Stomach (tissue), 19 donors: ENCODE measurements at places on chromosomes 2 and 18.
A peak's percentile ranks its signal among the peaks of the same experiment; 100 is the strongest.

DNA sequence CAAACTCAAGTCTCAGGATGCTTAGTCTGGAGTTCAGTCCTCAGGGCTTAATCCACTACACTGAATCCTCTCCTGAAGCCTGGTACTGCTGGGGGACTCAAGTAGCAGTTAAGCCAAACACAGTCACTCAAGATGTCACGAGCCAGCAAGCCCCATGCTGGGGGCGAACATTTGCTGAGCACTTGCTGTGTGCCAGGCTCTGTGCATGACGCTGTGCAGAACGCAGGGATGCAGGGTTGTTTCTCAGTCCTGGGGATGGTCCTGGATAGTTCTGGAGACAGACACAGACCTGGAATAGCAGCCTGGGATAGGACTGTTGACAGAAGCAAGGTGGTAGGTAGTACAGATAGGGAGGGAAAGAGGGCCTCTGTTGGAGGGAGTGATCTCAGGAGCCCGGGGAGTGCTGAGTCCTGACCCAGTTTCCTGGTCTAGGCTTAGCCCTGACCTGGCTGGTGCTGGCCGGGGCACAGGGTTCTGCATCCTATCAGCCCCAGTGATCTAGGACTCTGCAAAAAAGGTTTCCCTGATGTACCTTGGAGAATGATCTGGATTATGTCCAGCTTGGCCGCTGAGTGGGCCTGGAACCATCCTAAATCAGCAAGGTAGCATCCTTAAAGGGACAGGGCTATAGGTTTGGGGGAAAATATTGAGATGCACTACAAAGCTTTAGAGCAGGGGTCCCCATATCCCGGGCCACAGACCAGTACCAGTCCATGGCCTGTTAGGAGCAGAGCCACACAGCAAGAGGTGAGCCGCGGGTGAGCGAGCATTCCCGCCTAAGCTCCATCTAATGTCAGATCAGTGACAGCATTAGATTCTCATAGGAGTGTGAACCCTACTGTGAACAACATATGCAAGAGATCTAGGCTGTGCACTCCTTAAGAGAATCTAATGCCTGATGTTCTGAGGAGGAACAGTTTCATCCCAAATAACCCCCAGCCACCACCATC lies 54.7 kb upstream of the OTOF start:
- no peak for DNase-seq

- DNase-seq = no peak
These were observed 197.4 kb downstream of the CAMKMT start for GRCh38 chr2:44559108-44559507.

DNA sequence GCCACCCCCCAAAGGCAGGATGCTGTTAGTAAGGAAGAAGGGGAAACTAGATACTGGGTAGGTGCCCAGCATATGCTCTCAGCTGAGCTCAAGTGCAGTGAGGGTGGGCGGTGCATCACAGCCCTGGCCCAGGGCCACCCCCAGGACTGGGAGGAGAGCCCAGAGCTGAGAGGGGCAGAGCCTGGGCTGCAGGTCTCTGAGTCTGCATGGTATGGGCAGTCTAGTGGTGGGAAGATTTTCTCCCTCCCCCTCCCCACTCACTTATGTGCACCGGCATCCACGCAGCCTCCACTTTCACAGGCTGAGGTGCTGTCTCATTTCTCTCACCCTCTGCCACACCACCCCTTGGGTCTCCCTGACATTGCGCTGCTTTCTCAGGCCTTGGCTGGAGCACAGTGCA lies 48.5 kb upstream of the CAB39 start:
- DNase-seq = no peak

DNA sequence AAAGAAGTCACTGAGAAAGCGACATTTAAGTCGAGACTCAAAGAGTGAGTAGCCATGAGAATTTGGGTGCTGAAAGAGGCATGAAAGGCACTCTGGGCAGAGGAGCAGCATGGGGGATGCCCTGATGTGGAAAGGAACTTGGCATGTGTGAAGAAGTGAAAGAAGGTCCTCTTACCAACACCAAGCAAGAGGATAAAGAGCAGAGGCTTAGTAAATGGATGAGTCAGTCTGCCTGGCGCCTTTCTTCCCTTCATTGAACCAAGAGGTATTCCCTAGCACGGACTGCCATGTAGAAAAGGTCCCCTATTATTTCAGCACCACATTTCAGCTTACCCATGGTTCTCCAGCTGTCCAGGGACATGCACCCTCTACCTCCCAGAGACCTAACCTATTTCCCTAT lies 221.1 kb upstream of the NRP2 start:
- DNase-seq = no peak

- peak; percentile 17 for DNase-seq
These were observed 434.4 kb downstream of the TNS1 start for GRCh38 chr2:217568289-217568971.

DNA sequence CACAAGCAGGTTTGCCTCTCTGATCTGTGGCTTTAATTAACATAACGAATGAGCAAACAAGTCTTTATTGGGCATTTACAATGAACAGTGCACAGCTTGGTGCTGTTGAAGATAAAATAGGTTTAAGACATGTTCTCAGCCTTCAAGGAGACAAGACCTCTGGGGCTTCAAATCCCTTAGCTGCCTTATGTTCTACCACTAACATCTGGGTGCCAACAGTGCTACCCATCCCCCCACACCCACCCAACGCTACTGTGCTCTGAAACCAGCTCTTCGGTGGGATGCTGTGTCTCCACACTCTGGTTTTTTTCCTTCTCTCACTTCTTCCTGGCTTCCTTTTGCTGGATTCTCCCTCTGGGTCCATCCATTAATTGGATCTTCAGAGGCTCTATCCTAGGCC lies 14.1 kb upstream of the B3GNT2 start:
- DNase-seq = no peak

DNA sequence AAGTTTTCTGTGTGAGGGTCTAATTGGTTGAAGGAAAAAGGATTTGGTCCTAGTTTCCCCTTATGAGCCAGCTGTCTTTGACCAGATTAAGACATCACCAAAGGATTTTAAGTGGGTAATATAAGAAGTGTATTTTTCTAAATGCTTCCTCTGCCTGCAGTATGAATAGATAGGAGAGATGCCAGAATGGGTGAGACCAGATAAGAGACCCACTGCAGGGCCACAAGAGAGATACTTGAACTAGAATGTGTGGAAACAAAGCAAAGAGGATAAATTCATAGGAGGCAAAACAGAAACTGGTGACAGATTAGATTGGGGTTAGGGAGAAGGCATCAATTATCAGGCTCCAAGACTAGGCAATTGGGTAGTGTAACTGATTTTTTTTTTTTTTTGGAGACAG lies 1.1 kb upstream of the HDHD2 start:
- DNase-seq = no peak

GRCh38 chr2:204205082-204205481 lies 268.5 kb downstream of the ICOS start:
- no peak for DNase-seq

DNA sequence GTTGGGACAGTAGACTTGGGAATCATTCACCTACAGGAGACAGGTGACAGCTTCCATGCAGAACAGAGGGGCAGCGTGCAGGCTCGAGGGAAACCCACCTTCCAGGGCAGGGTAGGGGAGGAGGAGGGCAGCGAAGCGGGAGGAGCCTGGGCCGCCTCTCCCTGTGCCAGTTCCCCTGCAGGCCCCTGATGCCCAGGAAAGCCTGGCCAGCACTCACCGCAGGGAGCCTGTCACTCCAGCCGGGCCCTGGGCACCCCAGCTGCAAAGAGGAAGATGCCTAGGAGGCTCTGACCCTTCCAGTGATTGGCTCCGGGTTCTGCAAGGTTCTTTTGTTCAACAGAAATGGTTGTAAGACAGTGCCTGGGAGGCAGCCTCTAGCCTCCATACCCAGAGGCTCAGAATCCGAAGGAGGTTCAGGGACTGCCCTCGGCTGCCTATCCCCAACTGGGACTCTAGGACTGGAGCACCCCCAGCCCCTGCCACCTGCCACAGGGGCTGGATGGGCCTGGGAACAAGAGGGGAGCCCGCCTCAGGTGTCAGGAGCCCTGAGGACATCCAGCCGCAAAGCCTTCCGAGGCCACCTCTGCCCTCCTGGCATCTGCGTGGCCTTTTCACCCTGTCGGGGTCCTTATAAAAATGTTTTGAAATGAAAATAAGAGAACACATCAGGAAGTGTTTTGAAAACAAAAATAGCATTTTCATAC lies 103.2 kb downstream of the PTGR3 start:
- no peak for DNase-seq

DNA sequence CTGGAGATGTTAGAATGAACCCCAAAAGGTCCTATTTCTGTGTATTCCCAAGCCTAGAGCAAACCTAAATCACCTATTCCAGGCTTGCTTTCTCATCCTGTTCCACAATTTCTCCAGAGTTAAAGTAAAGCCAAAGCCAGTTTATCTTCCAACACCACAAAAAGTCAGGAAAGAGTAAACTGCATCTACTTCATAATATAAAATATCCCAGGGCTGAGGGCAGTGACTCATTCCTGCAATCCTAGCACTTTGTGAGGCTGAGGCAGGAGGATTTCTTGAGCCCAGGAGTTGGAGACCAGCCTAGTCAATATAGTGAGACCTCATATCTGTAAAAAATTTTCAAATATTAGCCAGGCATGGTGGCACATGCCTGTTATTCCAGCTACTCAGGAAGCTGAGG lies 241.4 kb downstream of the CDH20 start:
- no peak for DNase-seq

- peak; percentile 94 for DNase-seq
These were observed 318.7 kb downstream of the PDE11A start for GRCh38 chr2:177753682-177754491.

DNA sequence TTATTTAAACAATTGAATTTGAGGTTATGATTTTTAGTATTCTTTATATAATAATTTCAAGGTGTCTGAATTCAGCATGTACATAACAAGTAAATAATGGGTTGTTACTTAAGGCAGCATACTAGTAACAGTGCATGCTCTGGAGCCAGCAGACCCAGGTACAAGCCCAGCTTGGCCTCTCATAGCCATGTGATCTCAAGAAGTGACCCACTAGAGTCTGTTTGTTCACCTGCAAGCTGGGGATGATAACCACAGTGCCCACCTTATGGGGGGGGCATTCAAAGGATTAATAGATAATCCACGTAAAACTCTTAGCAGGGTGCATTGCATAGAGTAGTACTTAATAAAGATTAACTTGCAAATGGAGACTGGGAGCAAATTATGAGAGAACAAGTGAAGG lies 163.6 kb downstream of the TRABD2A start:
- DNase-seq = no peak

GRCh38 chr2:218260742-218261422 lies at the start of gene GPBAR1:
GPBAR1 (plus strand) TSS chr2:218261015; CDS start chr2:218262725, 1,710 bp downstream.
- peak; percentile 72 for DNase-seq

- no peak for DNase-seq
These were observed 783.0 kb upstream of the ZEB2 start for GRCh38 chr2:145302886-145303285.

DNA sequence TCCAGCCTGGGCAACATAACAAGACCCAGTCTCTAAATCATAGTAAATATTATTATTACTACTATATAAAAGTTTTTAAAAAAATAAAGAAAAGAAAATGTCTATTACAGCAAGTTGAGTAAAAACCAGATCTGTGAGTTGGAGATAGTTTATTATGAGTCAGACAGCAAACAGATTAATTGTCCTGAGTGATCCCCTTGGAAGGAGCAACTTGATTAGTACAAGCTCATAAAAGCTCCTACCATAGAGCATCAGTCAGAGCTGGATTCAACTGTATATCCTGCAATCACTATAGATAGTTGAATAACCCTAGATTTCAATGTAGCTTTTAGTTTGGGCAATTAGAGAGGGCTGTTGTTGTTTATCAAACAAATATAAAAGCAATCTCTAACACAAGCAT lies 84.1 kb downstream of the TRABD2A start:
- no peak for DNase-seq

GRCh38 chr18:76821356-76821874 lies 942 bp upstream of the ZNF236 start:
- peak; percentile 34 for DNase-seq

GRCh38 chr18:29008809-29009208 lies 831.9 kb upstream of the CDH2 start:
- DNase-seq = no peak

GRCh38 chr2:138707392-138708074 lies 72.7 kb downstream of the NXPH2 start:
- peak; percentile 58 for DNase-seq

DNA sequence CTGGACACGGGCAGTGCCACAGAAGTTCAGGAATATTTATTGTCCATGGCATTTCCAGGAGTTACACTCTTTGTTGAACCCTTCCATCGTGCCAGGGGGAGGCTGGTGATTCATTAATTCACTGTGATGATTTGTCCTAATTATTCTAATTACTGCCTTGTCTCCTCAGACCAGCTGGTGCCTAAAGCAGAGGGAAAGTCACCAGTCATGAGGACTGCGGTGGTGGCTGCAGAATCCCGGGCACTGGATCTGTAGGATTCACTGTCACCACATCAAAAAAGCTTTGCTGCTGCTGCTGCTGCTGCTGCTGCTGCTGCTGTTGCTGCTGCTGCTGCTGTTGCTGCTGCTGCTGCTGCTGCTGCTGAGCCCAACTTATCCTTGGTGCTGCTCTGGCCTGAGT lies 908.2 kb downstream of the TSN start:
- no peak for DNase-seq

GRCh38 chr2:227472265-227473121 lies 537 bp downstream of the AGFG1 start:
- peak; percentile 37 for DNase-seq

GRCh38 chr2:235433860-235434259 lies 60.0 kb upstream of the AGAP1 start:
- peak; percentile 57 for DNase-seq
